Spleen (tissue), 13 donors: ENCODE measurements at places on chromosomes 11 and 22. TPM values are rescaled to one million over a fixed set of nuclear protein-coding genes. Genes with fewer than 3 reads are reported as not detected.

The P2RY6 gene
- 52.5 TPM for total RNA-seq

The OR5A1 gene
- not detected for total RNA-seq

The HEPHL1 gene
- total RNA-seq: not detected

The KDELR3 gene
- 2.7 TPM for total RNA-seq

The OMP gene
- not detected for total RNA-seq

The ART1 gene
- total RNA-seq: not detected

The EP300 gene
- 107 TPM for total RNA-seq

The ZC3H12C gene
- total RNA-seq: 5.0 TPM

The MRPL17 gene
- total RNA-seq: 74.7 TPM

The PHLDA2 gene
- total RNA-seq: 1.6 TPM

The KCNQ1 gene
- total RNA-seq: 10.9 TPM

The OR52N4 gene
- total RNA-seq: 2.1 TPM

The CCDC116 gene
- total RNA-seq: 0.37 TPM

The OR51E2 gene
- not detected for total RNA-seq

The DDTL gene
- total RNA-seq: not detected

The SLN gene
- not detected for total RNA-seq

The C11orf65 gene
- total RNA-seq: 0.68 TPM

The MS4A7 gene
- total RNA-seq: 652 TPM
